Stromal cell of bone marrow (primary cell): ENCODE measurements at places on chromosomes 4 and X.

- DNase-seq, result no peak
Observed at GRCh38 chr4:185764876-185765275, 47.1 kb downstream of the SORBS2 start.

DNA sequence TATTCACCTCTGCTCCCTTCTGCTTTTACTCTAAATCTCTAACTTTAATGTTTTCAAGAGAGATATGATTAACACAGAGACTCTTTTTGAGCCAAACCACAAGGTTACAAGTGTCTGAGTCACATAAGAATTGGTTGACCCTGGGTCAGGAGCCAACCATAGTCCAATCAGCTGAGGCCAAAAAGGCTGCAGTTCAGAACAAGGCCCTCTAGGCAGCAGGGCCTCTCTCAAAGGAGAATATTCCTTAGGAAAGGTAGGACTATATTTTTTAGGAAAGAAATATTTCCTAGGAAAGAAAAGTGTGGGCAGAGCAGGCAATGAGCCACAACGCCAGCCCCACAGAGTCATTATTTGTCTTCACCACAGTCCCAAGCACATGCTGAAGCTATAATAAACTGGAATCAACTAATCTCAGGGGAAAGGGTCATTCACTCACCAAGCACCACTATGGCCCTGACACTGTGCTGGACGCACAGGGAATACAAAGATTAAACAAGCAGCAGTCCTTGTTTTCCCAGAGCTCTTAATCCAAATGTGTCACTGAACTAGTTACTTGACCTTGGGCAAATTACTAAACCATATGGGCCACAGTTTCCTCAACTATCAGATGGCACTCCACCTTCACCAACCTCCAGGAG, 2.2 kb downstream of the ATP8A1 start:
- DNase-seq, result peak; percentile 77

- DNase-seq, result no peak
Observed at GRCh38 chr4:18816228-18816895, 794.8 kb upstream of the LCORL start.

DNA sequence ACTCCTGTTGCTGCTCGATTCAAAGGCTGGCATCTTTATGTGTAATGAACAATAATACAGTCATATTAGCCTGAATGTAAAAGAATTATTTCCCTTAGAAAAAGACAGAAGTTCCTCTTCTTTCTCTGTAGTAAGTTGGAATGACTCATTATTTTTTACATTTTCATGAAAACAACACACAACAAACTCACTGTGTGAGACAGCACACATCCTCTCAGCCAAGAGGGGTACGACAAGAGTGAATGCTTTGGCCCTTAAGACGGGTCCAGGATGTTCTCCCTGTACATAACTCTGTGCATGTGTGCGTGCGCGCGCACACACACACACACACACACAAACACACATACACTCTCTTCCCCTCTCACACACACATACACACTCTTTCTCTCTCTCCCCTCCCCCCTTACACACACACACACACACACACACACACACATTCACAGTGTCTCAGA, 72.8 kb downstream of the MANBA start:
- no peak for DNase-seq

DNA sequence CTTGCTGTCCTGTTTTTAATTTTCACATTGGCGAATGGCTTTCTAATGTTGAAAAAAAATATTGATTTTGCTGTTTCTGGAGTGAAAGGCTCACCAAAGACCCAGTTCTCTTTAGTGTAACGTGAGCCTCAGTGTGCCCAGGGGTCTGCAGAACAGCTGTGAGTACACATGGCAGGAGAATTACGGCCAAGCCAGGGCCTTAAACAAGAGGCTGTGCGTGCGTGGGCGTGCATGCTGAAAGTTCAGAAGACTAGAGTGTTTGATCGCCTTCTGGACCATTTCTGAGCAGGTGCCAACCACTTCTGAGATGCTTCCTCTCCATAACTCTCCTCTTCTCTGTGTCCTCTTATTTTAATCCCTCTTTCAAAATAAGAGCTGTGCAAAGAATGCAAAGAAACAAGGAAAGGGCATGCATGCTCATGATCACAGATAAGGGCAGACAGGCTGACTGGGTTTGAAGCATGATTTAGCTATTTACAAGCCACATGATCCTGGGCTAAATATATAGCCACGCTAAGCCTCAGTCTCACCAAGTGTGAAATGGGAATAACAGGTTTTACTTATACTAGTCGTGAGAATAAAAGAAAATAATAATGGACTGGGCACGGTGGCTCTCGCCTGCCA, 9.9 kb downstream of the PHEX start:
- no peak for DNase-seq

DNA sequence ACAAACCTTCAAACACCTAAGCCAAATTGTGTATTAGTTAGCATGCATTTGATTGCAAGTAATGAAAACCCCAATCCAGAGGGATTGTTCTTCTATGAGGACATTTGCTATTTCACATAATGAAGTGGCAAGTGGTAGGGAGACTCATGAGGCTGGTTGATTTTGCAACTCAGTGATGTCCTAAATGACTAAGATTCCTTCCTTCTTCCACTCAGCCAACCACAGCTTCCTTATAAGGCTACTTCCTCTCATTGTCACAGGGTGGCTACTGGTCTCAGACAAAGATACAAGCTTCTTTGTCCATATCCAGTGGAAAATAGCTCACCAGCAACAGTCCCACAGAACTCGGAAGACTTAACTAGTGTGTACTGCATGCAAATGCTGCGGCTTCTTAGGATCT, 5.3 kb upstream of the OTC start:
- DNase-seq, result peak; percentile 67

DNA sequence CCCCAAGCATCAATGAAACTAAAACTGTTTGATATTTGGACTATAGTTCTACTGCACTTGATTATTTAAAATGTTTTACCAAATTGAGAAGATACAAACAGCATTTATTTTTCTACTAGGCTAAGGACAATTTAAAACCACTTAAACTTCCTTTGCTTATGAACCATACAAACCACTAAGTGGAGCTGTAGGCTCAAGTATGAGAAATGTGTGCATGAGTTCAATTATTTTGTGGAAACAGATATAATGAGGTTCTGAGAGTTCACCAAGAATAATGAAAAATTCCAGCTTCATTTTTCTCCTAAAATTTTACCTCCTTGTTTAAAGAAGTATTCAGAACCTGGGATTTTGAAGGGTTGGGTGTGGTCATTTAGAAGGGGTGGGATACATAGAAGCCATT, 63.1 kb downstream of the SERPINA7 start:
- no peak for DNase-seq
